Inflammatory macrophage (primary cell): ENCODE measurements at places on chromosomes 6 and 20.

DNA sequence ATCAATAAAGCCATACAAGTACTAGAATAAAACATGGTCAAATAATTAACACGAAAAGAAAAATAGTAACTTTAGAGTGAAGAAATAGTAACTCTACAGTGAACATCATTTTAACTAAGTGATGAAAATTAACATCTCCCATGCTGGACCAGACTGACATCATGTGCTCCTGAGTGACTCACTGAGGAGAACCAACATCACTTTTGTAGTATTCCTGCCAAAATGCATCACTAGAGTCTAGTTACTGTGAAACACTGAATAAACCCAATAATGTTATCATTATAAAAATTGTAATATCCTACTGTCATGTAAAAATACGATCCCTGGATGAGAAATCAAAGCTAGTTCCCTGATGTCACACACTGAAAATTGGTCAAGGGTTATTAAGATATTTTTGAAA, 361.3 kb downstream of the CD109 start:
- no peak for DNase-seq

DNA sequence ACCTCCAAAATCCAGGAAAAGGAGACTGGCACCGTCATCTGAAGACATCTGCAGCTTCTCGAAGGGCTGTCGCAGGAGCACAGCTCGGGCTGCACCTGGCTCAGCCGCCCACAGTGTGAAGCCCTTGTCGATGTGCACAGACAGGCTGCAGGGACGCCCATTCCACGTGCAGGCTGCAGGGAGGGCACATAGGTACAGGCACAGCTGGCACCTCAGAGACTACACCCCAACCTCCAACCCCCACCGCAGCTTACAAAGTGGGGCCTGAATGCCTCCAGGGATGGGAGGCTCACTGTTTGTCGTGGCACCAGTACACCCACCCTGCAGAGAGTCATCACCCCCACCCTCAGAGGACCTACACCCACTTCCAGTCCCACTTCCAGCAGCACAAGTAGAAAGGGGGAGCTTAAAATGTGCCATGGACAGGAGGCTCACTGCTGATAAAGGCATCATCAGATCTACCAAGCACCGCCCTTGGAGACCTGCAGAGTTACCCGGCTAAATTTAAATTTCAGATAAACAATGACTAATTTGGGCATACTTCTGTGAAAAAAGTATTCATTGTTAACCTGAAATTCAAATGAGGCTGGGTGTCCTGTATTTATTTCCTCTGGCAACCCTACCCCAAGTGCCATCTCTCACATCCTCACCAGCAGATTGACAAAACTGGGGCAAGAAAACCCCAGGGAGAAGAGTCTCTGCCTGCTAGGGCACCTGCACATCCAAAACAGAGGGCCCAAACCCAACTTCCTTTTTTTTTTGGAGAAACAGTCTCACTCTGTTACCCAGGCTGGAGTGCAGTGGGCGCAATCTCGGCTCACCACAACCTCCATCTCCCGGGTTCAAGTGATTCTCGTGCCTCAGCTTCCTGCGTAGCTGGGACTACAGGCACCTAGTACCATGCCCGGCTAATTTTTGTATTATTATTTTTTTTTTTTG, 7.7 kb upstream of the CDK5RAP1 start:
- no peak for DNase-seq

DNA sequence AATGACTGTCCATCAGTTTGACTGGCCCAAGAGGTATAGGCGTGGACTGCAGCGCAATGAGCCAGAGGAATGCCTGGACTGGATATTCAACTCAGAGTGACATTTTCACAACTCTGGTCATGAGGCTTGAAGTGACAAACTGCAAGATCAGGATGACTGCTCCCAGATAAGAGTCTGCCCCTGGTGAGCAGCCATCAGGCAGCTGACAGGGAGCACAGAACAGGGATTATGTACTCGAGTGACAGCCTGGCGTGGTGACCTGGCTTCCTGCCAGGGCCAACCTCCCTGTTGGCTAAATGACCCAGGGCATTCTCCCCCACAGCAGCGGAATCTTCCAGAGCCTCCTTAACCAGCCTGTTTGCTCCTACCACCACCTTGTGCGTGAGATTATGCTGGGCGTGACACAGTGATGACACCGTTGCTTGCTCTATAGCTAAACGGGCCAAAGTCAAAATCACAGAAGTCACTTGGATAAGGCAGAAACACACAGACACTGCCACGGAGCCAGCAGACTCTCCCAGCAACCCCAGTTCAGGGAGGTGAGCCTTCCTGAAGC, 209.1 kb upstream of the JARID2 start:
- peak; percentile 6 for DNase-seq

DNA sequence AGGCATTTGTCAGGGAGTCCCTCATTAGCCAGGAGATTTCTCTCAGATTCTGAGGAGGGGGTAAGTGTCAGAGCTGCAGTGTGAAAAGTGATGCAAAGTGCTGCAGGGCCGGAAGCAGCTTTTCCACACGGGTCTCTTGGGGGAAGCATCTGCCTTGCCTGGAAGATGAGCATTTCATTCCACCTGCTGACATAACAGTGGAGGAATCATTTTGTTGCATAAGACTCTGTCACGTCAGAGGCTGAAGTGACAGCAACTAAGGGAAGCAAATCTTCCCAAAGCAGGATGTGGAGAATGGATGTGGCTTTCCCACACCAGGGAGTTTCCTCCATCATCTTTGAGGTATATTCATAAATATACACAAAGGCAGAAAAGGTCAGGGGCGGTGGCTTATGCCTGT, 22.8 kb downstream of the DCBLD1 start:
- no peak for DNase-seq

DNA sequence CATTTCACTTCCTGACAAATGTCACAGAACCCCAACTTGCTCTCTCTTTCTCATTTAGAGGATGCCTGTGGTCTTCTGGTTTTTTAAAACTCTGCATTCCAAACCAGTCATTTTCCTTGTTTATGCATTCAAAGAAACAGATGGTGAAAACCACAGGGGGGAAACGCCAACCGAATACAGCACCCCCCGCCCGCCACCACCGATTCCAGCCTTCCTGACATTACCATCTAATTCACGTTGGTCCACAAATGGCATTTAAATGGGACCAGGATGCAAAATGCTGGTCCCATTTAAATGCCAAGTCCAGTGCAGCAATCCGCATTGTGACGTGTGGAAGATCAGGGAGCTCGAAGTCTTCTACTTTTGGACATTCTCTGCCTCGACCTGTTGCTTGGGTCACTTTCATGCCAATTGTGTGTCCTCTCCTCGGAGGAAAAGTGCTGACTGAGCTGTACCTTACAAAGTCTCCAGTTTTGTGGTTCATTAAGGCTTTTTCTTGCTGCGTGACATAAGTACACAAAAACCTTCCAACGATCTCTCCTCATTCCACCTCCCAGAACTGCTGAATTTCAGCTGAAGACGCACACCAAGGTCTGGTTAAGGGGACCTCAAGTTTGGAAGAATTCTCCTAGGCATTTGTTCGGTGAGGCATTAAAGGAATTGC, 35.8 kb downstream of the NEDD9 start:
- no peak for DNase-seq

DNA sequence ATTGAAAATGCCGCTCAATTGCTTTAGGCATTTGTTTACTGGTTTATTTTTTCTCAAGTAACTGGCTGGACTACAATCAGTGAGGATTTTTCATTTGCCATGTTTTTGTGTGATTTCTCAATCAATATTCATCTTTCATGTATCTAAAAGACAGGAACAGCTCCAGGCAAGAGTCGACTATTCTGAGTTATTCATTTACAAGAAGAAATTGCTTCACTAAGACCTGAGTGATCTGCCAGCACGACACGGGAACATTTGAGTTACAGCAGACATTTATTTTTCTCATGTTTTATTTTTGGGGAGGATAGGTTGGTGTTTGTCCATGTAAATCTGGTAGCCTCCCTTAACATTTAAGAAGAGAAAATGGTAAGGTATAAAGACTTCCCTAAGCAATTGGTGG, 124.1 kb downstream of the CBLN4 start:
- no peak for DNase-seq

DNA sequence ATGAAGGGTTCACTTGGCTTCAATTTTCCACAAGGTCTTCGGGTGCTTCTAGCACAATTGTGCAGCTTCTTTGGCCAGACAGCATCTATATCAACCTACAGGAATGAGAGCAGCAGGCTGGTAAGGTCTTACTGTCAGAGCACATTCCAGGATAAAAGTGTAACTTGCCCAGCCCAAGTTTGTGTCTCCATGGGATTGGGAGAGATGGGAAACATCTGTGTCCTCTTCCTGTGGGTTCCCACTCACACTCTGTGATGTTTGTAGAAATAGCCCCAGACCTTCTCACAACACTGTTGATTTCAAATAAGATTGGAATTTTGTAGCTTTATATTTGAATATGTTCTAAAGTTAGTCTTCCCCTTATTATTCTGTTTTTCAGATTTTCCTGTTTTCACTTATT, 83.4 kb upstream of the RGS17 start:
- DNase-seq = no peak

- DNase-seq = no peak
Observed at GRCh38 chr6:116461932-116462885, 1.0 kb downstream of the CALHM6 start.

DNA sequence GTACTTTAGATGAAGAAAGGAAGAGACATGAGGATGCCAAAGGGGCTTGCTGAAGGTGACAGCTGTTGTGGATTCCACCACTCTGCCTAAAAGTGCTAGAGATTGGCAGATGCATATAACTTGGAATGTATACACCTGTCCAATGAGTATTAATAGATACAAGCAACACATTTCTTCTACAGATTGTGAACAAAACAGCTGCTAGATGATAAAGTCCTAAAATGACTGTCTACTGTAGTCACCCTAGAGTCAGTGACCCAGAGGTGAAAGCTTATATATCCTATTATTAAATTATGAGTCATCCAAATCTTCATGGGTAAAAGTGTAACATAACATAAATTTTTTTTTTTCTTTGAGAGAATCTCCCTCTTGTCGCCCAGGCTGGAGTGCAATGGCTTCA, 5.2 kb downstream of the RNF217 start:
- DNase-seq = no peak

DNA sequence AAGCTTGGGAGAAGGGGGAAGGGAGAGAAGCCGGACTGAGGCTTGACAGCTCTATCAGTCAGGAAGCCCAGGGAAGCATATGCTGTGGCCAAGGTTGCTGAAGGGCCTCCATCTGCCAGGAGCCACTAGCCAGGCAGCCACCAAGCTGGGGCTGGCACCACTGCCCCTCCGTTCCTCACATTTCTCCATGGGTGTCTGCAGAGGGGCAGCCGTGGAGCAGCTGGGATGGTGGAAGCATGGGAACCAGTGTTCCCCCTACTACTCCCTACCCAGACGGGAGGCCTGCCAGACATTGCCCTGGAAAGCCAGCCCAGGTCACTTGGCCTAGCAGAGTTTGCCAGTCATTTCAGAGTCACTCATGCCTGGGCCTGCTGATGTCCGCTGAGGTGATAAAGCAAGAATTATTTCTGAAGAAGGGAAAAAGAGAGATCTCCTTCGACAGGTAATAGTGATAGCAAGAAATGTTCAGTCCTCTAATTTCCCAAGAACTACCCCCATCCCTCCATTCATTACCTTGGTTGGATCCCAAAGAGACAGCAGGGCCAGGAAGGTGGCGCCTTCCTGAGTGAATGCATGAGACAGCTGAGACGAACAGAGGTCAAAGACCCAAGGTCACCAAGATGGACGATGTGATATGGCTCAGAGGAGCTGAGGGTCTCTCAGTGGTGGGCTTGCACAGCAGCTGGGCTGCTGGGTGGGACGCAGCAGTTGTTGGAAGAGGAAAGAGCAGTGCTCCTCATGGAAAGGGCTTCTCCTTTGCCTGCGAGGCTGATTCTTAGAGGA, 21.9 kb downstream of the SNPH start:
- no peak for DNase-seq

DNA sequence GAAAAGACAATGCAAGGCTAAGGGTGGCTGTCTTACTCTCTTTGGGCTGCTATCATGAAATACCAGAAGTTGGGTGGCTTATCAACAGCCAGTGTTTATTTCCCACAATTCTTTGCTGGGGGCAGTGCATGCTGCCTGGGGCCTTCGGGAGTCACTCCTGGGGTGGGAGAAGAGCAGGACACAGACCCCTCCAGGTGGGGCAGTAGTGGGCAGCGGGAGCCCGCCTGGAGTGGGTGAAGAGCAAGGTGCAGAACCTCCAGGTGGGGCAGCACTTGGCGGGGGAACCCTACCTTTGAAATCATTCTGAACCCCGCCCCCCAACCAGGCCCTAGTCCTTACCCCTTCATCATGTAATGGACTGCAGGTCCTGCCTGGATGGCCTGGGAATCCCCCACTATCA, 69.6 kb upstream of the THBS2 start:
- DNase-seq = no peak

DNA sequence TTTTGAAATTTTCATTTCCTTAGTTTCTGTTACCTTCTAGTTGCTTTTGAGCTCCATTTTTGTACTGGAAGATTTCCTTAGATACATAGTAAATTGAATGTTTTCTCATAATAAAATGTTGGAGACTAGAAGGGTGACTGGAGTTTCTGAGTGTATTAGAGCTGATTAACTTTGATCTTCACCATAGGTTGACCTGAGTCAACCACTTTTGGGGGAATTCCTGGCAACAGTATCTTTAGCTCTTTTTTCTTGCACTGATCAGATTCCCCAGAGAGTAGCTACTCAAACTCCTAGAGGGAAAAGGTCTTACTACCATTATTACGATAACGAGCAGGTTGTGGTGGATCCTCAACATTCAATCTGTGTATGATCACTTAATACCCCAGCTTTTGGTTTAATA, 72.7 kb downstream of the KHDC1L start:
- DNase-seq = no peak

GRCh38 chr6:82553863-82554531, 190.4 kb downstream of the TPBG start:
- no peak for DNase-seq

GRCh38 chr20:32968478-32969241, 35.6 kb downstream of the SUN5 start:
- no peak for DNase-seq

GRCh38 chr20:46251211-46251673, 57.1 kb downstream of the CDH22 start:
- DNase-seq = no peak

GRCh38 chr6:75280131-75280855, 4.3 kb downstream of the TMEM30A start:
- DNase-seq = no peak

GRCh38 chr6:18262702-18263417, 1.5 kb downstream of the DEK start:
- DNase-seq = peak; percentile 14

DNA sequence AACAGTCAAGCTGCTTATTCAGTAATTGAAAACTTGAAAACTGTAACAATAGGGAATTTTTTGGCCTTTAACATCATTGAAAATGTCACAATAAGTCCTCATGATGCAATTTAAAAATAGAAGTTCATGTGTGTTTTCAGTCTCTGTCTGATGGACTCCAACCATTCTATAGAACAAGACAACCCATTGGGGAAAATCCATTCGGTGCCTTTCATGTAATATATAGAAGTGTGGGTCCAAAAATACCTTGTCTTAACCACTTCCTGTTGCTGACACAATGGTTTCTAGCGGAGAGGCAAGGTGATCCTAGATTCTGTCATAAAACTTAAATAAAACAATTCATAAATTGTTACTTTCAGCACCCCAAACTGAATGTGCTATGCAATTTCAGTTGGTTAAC, 1131.3 kb upstream of the MAP3K7 start:
- DNase-seq = no peak

- DNase-seq = no peak
Observed at GRCh38 chr6:4272996-4273395, 137.6 kb upstream of the ECI2 start.
